H9 (cell line): ENCODE measurements at places on chromosomes 6 and 20. TPM values are rescaled to one million over a fixed set of nuclear protein-coding genes. Genes with fewer than 3 reads are reported as not detected.

Gene OTOR
- total RNA-seq = not detected in 2 replicates

Gene PGC
- not detected in 2 replicates for total RNA-seq

Gene SIRPA
- 5.8 and 6.0 TPM in 2 replicates for total RNA-seq

Gene ETV7
- total RNA-seq = 0.92 and 0.94 TPM in 2 replicates

Gene ADAM33
- total RNA-seq = 4.0 and 4.4 TPM in 2 replicates

Gene CLPSL1
- total RNA-seq = not detected in 2 replicates

Gene NKX2-2
- 0.11 TPM in 1 of 2 replicates, not detected in the other for total RNA-seq

Gene OLIG3
- 0.22 and 0.42 TPM in 2 replicates for total RNA-seq

Gene FAM217A
- not detected in 2 replicates for total RNA-seq

Gene IMPG1
- not detected in 2 replicates for total RNA-seq

Gene PI3
- total RNA-seq = not detected in 2 replicates

Gene SH3BGRL2
- 11.7 and 11.8 TPM in 2 replicates for total RNA-seq

Gene NKAIN4
- total RNA-seq = 19.1 and 20.9 TPM in 2 replicates

Gene NRSN2
- 18.9 and 22.7 TPM in 2 replicates for total RNA-seq

Gene TBC1D32
- 8.7 and 9.0 TPM in 2 replicates for total RNA-seq

Gene NR2E1
- total RNA-seq = not detected in 2 replicates

Gene UBE3D
- total RNA-seq = 10.2 and 10.7 TPM in 2 replicates

Gene DDO
- total RNA-seq = not detected in 2 replicates

Gene CTAGE9
- 0.13 TPM in 1 of 2 replicates, not detected in the other for total RNA-seq

Gene IRF4
- 0.31 and 0.68 TPM in 2 replicates for total RNA-seq

Gene KCNK17
- 1.2 and 1.3 TPM in 2 replicates for total RNA-seq

Gene ZNF133
- total RNA-seq = 10.1 and 11.0 TPM in 2 replicates

Gene COL9A3
- 137 and 150 TPM in 2 replicates for total RNA-seq

Gene OR12D3
- total RNA-seq = not detected in 2 replicates

Gene SIRPB1
- total RNA-seq = 0.46 and 1.0 TPM in 2 replicates

Gene TP53TG5
- 0.59 TPM in 1 of 2 replicates, not detected in the other for total RNA-seq

Gene FGD2
- total RNA-seq = 0.09 and 0.13 TPM in 2 replicates

Gene HLA-DQA1
- 0.68 and 1.7 TPM in 2 replicates for total RNA-seq

Gene LPIN3
- 3.8 and 4.2 TPM in 2 replicates for total RNA-seq

Gene ZNF335
- 19.7 and 21.1 TPM in 2 replicates for total RNA-seq

Gene PAX1
- total RNA-seq = not detected in 2 replicates

Gene TPMT
- 13.0 and 13.3 TPM in 2 replicates for total RNA-seq

Gene CFAP206
- not detected in 2 replicates for total RNA-seq
